ENCODE measurements at places on chromosomes 1 and 21.

GRCh38 chr1:246161626-246162025, 345.5 kb downstream of the SMYD3 start:
- DNase-seq, result no peak

DNA sequence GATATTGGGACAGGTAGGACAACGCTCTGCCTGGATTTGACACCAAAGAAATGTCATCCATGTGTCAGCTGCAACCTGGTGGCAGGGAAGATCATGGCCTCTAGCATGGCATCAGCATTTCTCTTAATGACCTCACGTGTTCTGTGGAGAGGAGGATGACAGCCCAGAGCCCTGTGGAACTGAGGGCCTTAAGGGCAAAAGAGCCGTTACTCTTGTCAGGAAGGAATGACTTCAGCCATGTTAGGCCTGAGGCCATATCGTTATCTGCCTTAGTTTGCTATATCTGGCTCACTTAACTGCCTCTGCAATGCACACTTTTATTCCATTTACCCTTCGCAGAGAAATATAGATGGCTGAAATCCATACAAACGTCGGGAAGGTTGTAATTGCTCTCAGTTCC, 83.2 kb upstream of the PBX1 start:
- no peak for DNase-seq

DNA sequence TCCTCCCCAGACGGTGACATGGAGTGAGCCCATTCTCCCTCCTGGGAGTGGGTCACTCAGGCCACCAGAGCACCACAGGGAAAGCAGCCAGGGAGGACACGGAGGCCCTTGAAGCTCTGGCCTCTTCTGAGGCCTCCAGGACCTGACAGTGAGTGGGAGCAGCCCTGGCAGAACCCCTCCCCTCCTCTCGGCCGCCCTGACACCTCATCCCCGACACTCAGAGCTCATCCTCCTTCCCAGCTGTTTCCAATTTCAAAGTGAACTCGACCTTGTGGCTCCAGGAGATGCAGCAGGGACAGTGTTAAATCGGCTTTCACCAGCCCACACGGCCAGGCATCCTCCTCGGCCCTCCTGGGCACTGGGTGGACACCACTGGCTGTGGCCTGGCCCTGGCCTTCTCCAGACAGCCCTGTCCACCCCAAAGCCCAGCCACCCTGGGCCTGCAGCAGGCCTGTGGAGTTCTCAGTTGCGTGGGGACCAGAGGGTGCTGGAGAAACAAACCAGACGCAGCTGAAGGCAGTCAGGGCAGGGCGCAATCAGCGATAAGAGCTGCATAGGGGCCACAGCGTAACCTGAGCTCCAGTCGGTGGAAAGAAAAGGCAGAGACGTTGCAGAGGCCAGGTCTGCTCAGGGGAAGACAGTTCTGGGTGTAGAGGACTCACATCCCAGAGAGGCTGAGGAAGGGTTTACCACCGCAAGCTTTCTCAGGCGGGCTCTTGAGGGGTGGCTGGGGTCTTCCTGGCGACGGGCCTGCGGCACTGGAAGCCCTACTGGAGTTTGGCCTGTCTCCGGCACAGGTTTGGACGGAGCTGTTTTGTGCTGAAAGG, 27.1 kb downstream of the FTCD start:
- no peak for DNase-seq

DNA sequence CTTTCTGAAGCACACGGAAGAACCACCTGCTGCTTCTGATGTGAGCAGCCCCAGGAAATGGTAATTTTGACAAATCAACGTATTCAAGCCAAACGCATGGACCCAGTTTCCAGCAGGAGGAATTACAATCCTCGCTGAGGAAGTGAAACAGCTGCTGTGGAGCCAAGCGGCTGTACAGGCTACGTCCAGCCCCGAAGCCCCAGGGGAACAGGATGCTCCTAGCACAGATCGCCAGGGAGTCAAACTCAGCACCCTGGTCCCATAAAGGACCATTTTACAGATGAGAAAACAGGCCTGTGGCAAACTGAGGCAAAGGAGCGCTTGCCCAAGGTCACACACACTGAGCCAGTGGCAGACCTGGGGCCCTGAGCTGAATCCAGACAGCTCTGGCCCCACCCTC, 108.0 kb downstream of the PTPRU start:
- no peak for DNase-seq

- DNase-seq, result no peak
Measured at GRCh38 chr1:33727310-33727709, 136.6 kb upstream of the HMGB4 start.

DNA sequence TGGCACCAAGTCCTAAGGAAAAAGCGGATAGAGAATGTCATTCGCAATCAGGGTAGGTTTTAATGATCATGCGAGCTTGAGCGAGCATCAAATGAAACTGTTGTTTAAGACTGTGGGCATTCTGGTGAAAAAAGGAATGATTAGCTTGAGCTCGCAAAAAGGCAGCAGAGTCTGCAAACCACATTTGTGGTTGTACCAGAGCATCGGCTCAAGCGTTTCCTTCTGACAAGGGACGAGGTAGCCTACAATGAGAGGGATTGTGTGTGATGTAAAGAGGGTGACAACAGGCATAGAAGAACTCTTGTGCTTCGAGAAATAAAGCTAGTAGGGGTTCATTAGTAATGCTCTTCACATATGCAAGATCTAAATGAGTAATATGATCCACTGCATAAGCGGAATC, 11.1 kb upstream of the CD48 start:
- DNase-seq, result no peak

- no peak for DNase-seq
Measured at GRCh38 chr1:235014756-235015155, 113.9 kb downstream of the TOMM20 start.

GRCh38 chr21:14046401-14046800, 164.4 kb downstream of the LIPI start:
- DNase-seq, result no peak

DNA sequence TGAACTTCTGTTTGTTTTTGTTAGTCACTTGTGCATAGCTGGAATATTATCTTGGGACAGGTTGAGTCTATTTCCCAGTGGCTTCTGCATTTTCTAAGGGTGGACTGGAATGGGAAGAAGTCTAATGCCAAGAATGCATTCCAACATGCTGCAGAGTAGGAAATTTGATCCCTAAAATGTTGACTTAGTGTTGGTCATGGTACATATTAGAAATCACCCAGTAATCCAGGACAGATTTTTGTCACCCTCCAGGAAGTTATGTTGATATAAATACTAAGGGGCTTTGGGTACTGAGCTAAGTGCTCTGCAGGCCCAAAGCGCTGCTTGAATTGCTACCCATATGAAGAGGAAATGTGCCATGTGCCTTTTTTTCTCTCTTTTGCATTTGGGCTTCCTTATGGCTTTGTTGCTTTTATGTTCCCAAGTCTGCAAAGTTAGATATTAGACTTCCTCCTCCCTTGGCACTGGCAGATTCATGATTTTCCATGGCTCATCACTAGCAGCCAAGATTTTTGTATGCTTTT, 10.0 kb downstream of the ARID1A start:
- no peak for DNase-seq

GRCh38 chr1:201891451-201892045, 2.9 kb downstream of the SHISA4 start:
- no peak for DNase-seq

DNA sequence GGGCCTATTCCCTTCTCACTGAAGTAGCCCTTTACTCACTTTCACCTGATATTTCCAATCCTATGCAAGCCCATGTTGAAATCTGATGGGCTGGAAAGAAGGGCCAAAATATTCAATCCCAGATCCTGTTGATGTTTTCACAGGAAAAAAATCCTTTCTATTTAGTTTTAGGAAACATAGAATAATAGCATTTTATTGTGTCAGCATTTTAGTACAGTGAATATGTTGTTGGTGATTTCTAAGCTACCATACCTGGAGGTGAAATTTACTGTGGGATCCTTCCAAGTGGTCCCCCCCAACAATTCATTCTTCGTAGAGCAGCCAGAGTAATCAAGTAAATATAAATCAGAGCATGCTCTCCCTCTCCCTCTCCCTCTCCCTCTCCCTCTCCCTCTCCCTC, 3.4 kb upstream of the UBE2U start:
- DNase-seq, result no peak

DNA sequence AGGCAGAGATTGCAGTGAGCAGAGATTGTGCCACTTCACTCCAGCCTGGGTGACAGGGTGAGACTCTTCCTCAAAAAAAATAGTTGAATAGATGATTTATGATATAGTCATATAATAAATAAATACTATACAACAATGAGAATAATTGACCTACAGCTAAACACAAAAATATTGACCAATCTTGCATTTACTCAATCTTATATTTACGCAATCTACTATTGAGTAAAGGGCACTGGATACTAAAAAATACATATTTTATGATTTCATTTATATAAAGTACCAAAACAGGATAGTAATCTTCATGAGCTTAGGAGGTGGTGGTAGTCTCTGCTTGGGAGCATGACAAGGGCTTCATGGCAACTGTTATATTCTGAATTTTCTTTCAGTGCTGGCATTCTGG, 19.1 kb upstream of the GBP3 start:
- no peak for DNase-seq

GRCh38 chr1:52867087-52867863, 24.7 kb downstream of the ZYG11A start:
- no peak for DNase-seq

- no peak for DNase-seq
Measured at GRCh38 chr1:1110561-1110971, 5.3 kb downstream of the C1orf159 start.

- peak; percentile 42 for DNase-seq
Measured at GRCh38 chr1:113759333-113760101, at the start of gene PHTF1. TSS of gene PHTF1 (minus strand) at chr1:113759486. CDS start at chr1:113758703, 783 bp downstream.

DNA sequence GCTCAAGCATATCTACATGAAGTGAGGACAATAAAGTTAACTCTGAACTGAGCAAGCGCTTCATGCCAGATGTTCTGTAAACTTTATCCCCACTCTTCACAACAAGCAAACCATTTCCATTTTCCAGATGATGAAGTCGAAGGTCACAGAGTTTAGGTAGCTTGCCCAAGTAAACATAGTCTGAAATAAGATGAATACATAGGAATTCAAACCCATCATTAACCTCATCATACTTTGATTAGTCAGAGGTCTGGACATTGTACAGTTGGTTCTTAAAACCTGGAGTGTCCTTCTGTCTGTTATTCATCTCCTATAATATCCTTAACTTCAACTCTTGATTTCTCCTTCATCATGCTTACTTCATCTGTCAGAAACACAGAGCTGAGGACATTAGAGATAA, 180.3 kb upstream of the C8B start:
- DNase-seq, result no peak

DNA sequence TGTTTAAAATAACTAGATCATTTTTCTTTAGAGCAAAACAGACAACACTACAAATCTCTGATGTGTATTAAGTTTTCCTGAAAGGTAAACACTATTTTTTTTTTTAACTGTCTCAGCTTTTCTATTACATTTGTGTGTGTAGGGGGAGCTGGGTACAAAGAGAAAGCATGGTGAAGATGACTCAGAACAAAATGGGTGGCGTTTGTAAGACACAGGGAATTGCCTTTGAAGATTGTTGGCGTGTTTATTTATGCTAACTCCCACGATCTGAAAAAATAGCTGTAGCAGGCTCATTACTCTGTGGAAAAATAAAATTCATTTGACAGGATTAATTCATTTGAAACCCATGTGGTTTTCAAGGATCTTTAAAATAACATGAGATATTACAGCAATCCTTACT, 285.1 kb downstream of the RYR2 start:
- DNase-seq, result no peak

DNA sequence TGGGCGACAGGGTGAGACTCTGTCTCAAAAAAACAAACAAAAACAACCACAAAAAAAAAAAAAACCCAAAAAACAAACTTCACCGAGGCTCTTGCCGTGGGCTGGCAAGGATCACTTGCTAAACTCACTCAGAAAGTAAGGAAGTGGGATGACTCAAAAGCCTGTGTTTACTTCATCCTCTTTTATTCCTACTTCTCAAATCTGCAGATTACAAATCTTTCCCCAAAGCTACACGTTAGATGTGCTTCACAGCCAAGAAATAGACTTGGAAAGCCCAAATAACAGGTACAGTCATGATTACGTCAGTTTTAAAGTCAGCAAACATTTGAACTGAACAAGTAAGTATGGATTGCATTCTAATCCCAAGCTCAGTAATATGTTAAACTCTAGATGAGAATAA, 359.3 kb downstream of the ADGRL2 start:
- no peak for DNase-seq

GRCh38 chr1:37146071-37146470, 111.8 kb upstream of the GRIK3 start:
- no peak for DNase-seq

GRCh38 chr1:41526956-41527561, 42.6 kb upstream of the EDN2 start:
- no peak for DNase-seq

GRCh38 chr1:108190686-108191416, 9.3 kb downstream of the SLC25A24 start:
- no peak for DNase-seq

GRCh38 chr21:45122432-45123132, 48.2 kb downstream of the ADARB1 start:
- DNase-seq, result no peak

DNA sequence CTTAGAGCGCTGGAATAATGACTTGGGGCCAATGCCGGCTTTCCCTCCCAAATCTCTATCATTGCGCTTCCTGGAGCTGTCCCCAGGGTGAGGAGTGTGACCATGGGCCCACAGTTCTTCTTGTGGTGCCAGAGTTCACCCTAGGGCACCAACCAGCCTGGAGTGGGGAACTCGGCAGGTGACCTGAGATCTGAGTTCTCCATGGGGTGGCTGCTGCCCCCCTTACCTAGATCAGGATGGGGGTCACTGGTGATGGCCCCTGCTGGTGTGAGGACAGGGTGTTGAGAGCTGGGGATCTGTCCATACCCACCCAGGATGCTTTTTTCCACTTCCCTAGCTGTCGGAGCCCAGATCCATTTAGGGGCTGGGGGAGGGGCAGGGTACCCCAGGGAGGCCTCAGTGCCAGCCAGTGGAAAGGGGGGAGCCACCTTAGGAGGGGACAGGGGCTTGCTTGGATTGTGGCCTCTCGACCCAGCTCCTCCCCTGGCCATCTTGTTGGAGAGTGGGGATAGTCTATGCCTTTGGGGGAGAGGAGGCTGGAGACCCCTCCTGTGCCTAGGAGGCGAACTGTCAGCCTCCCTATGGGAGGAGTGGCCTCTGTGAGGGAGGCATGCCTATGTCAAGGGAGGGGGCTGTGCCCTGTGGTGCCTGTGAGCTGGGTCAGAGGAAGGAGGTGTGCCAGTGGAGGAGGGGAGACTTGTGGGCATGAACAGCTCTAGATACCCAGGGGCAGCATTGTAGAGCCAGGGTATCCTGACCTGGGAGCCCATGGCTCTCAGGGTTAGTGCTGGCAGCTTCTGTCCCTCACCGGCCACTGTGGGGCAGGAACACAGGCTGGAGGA, 1.7 kb downstream of the FOXO6 start:
- no peak for DNase-seq

- DNase-seq, result no peak
Measured at GRCh38 chr1:44788120-44788860, at the start of gene BEST4. TSS of gene BEST4 (minus strand) at chr1:44788170. CDS start at chr1:44787705, 465 bp downstream.

DNA sequence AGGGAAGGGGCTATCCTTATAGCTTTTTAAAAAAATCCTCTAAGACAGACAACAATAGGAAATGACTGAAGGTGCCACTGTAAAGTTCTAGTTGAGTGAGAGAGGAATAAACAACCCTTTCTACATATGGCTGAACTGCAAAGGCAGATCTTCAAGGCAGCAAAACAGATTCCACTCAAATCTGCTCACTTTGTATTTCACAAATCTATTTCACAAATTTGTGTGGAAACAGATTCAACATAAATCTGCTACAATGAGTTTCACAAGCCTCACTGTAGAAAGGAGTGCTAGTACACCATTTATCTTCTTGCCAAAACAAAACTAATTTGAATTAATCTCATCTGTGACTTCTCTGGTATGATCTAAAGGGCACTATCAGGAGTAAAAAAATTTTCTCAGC, 451.3 kb downstream of the PLA2G4A start:
- no peak for DNase-seq
